ENCODE measurements at places on chromosomes 2 and 18. TPM values are rescaled to one million over a fixed set of nuclear protein-coding genes. Genes with fewer than 3 reads are reported as not detected.

GRCh38 chr18:58230438-58231179 lies 186.6 kb downstream of the NEDD4L start:
- H3K36me3 ChIP-seq = no peaks in the 10 kb centered on the region
- DNase-seq = peak; percentile 43
- H3K27ac ChIP-seq = no peak overlapping the region
- H3K4me3 ChIP-seq = no peak overlapping the region
- peaks cover 2% of the 10 kb centered on the region for H3K4me1 ChIP-seq

- H3K27me3 ChIP-seq = no peaks in the 10 kb centered on the region
- no peaks in the 10 kb centered on the region for H3K36me3 ChIP-seq
- no peak overlapping the region for H3K4me3 ChIP-seq
- H3K4me1 ChIP-seq = peaks cover 6% of the 10 kb centered on the region
- no peak overlapping the region for H3K27ac ChIP-seq
- DNase-seq = peak; percentile 44
Measured at GRCh38 chr2:166331468-166331867, 44.3 kb downstream of the SCN9A start.

DNA sequence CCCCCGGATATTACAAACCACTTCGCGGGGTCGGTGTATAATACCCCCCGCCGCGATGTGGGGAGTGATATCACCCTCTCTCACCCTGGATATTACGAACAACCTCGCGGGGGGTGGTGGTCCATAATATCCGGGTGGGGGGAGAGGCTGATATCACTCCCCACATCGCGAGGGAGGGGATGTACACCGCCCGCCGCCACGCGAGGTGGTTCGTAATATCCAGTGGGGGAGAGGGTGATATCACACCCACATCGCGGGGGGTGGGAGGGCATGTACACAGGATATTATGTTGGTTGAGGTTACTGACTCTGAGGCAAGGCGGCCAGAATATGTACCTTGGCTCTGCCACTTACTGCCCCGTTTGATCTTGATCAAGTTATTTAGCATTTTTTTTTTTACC lies 14.8 kb upstream of the CWC22 start:
- no peaks in the 10 kb centered on the region for H3K27me3 ChIP-seq
- H3K27ac ChIP-seq = no peak overlapping the region
- DNase-seq = no peak
- H3K36me3 ChIP-seq = no peaks in the 10 kb centered on the region

DNA sequence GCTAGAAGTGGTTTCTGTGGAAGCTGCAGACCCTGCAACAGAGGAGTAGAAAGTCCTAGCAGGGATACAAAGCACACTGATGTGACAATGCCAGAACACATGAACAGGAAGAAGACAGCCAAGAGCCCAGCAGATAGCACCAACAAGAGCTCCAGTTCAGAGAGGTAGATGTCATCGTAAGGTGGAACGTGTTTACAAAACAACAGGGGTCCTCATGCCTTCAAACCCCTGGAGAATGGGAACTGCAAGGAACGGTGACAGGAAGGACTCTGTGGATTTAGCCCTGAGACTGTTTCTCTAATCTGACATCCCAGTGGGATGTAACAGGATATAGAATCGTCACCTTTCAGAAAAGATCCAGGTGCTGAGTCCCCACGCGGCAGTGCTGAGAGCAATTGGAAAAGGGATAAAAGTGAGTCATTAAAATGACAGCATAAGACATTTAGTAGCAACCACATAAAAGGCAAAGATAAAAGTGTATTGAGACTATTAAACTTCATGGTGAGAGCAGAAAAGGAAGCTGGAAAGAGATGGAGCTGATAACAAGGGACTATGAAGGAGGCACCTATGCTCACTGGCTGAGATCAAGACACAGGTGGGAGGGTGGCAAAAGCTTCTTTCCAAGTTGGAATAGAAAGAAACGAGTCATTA lies 195.2 kb downstream of the FBXO15 start:
- no peaks in the 10 kb centered on the region for H3K36me3 ChIP-seq
- H3K27me3 ChIP-seq = no peaks in the 10 kb centered on the region
- no peak overlapping the region for H3K27ac ChIP-seq

GRCh38 chr2:24821433-24821891 lies 28.2 kb downstream of the CENPO start:
- no peak overlapping the region for H3K27ac ChIP-seq
- H3K36me3 ChIP-seq = peaks cover 47% of the 10 kb centered on the region
- H3K4me1 ChIP-seq = peaks cover 10% of the 10 kb centered on the region

GRCh38 chr2:168323529-168324021 lies 76.2 kb upstream of the STK39 start:
- no peak overlapping the region for H3K27ac ChIP-seq
- H3K27me3 ChIP-seq = no peaks in the 10 kb centered on the region
- H3K4me1 ChIP-seq = no peaks in the 10 kb centered on the region

DNA sequence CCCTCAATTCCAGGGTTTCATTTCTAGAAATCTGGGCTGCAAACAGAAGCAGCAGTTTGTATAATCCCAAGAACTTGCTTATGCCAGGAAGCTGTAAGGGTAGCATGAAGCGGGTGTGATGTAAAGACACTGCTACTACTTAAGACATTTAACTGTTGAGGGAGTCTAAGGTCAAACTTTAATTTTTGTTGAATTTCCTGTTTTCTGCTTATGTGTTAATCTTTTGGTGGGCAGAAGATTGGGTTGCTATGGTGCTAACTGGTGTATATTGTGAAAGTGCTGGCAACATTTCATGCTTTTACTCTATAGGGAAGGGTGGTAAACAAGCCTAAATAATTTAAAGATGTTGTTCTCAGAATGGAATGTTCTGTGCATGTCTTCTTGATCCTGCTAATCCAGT lies 2.7 kb downstream of the NCOA1 start:
- no peak for DNase-seq
- no peak overlapping the region for H3K4me3 ChIP-seq
- no peaks in the 10 kb centered on the region for H3K36me3 ChIP-seq
- no peaks in the 10 kb centered on the region for H3K27me3 ChIP-seq
- no peak overlapping the region for H3K27ac ChIP-seq
- peaks cover 7% of the 10 kb centered on the region for H3K4me1 ChIP-seq

- DNase-seq = no peak
- H3K36me3 ChIP-seq = peaks cover 42% of the 10 kb centered on the region
- H3K27ac ChIP-seq = no peak overlapping the region
- H3K27me3 ChIP-seq = no peaks in the 10 kb centered on the region
- H3K4me3 ChIP-seq = no peak overlapping the region
- peaks cover 28% of the 10 kb centered on the region for H3K4me1 ChIP-seq
Measured at GRCh38 chr2:3468296-3468988, 50.9 kb downstream of the ADI1 start.

GRCh38 chr2:149739171-149739882 lies 151.8 kb upstream of the MMADHC start:
- H3K36me3 ChIP-seq = no peaks in the 10 kb centered on the region
- DNase-seq = peak; percentile 33
- peak overlapping the region; percentile 34 for H3K27ac ChIP-seq
- no peak overlapping the region for H3K4me3 ChIP-seq
- H3K4me1 ChIP-seq = peaks cover 29% of the 10 kb centered on the region

DNA sequence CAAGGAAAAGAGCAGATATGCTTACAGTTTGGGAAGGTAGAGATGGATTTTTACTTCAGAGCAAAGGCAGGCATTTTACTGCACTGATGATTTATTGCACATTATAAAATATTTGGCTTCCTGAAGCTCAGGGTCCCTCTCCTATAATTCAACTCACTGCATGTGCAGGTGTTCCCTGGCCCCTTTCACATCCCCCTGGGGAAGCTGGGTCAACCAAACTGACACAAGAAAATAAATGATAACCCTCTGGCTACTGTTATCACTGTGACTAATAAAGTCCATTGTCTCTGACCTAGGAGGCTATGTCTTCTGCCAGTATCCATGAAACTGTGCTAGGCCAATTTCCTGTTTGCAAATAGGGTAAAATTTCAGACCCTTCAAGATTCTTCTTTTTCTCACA lies 163.1 kb downstream of the ARL6IP6 start:
- H3K4me1 ChIP-seq = no peaks in the 10 kb centered on the region
- no peak for DNase-seq
- H3K27me3 ChIP-seq = no peaks in the 10 kb centered on the region
- H3K27ac ChIP-seq = no peak overlapping the region
- H3K36me3 ChIP-seq = no peaks in the 10 kb centered on the region

DNA sequence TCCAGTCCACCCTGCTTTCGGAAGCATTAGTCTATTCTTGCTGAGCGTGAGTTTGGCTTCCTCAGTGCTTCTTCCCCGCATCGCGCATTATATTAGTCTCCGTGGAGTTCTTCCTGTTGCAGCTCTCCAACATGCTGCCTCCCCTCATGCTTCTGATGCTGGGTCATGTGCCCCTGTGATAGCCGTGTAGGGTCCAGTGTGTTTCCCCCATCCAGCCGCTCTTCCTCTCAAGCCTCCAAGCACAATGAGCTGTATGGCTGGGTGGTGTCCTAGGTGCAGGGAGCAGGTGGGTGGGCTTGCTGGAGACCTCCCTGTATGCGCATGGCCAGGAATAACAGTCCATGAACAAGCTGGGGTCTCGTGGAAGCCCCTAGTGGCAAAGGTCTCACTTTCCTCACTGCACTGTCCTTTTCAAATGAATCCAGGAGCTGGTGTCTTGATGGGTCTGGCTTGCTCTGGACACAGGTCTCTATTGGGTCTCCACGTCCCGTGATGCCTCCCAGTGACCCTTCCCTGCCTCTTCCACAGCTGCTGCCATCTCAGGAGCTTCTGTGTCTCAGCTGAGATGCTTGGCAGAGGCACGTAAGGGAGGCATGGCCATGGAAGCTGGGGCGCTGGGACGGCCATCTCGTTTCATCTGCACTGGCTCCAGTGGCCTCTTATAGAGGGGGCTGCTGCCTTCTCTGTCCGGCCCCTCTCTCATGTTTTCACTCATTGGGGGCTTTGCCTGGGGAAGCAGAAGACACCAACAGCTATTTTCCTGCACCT lies 54.8 kb upstream of the HDAC4 start:
- H3K36me3 ChIP-seq = no peaks in the 10 kb centered on the region
- no peaks in the 10 kb centered on the region for H3K4me1 ChIP-seq
- H3K27ac ChIP-seq = no peak overlapping the region
- H3K4me3 ChIP-seq = no peak overlapping the region

DNA sequence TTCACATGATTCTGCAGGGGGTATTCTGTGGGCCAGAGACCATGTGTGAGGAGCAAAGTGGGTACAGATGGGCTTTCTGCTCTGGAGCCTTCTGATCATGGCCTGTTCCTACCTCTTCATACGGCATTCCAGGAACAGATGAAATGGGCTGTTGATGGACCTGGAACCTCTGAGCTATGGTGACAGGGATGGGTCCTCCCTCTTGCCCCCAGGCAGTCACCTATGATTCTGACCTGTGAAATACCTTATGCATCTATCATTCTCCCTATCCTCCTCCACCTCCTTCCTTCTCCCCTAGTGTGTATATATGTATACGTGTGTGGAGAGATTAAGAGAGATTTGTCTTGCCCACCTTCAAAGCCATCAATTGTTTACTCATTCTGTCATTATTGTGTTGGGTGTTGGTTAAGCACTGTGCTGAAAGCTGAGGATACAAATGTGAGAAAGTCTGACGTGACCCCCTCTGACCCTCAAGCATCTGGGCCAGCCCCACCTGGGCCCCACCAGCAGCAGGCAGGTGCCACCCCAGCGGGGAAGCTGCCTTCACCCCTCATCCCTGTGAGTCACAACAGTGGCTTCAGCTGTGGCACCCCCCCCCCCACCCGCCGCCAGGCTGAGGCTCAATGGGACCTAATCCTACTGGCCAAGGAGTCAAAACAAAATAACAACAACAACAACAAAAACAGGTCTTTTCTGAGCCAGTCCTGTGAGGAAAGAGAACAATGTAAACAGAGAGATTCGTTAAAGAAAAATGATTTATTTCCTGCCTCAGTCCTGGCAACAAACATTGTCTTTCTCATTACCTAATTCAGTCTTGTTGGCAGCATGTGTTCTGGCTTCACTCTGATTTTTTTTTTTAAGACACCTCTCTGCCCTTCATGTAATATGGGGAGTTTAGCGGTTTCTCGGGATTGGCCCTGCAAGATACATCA lies 103.8 kb upstream of the CDC42EP3 start:
- peaks cover 61% of the 10 kb centered on the region for H3K4me1 ChIP-seq
- H3K36me3 ChIP-seq = no peaks in the 10 kb centered on the region
- no peak for DNase-seq
- H3K4me3 ChIP-seq = no peak overlapping the region
- peak overlapping the region; percentile 69 for H3K27ac ChIP-seq

DNA sequence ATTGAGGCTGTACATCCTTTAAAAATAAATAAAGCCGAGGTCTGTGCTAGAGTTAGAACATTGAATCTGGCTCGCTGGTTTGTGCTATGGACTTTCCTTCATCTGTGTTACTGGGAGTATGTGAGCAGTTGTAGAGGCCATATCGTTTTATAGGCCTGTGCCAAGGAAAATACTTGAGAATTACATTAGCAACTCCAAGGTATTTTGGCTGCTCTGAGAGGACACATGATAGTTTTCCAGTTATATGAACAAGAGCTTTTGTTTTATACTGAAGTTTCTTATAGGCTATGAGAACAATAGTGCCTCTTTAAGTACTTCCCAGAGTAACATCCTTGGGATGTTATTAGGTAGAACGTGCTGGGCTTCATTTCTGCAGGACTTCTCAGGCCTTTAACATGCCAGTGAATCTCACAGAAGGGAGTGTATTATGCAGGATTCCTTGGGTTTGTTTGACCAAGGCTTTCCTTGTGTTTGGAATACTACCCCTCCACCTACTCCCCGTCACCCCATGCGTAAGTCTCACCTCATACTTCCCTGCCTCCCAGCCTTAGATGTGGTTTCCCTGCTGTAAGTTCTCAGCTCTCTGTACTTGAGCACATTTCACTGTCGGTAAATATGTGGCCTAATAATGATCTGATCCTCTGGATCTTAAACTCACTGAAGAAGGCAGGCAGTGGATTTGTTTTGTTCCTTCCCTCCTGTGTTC lies 21.0 kb downstream of the TCF7L1 start:
- peak; percentile 81 for DNase-seq
- no peaks in the 10 kb centered on the region for H3K36me3 ChIP-seq
- H3K27me3 ChIP-seq = no peaks in the 10 kb centered on the region

DNA sequence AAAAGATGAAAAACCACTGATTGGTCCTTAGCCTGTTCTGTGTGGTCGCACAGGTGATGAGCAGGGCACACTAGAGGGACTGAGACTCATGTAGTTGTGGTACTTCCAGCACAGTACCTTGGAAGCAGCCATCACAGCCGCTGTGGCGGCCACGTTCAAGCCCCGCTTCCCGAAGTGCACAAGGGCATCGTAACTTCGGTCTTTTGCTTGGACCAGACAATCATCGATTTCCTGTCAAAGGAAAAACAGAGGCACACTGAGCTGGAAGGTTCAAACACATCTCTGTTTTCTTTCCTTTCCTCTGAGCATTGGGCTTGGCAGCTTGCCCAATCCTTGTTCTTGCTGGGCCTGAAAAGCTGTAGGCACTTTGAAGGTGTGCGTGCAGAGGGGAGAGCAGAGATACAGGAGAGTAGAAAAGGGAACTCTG lies 52.6 kb downstream of the MRPL35 start:
- H3K27me3 ChIP-seq = peaks cover 31% of the 10 kb centered on the region
- H3K4me1 ChIP-seq = no peaks in the 10 kb centered on the region
- no peaks in the 10 kb centered on the region for H3K36me3 ChIP-seq
- no peak for DNase-seq
- H3K27ac ChIP-seq = no peak overlapping the region
- no peak overlapping the region for H3K4me3 ChIP-seq

The CFAP65 gene
- total RNA-seq = not detected

The HOXD13 gene
- not detected for total RNA-seq

The MC5R gene
- total RNA-seq = not detected

The LCT gene
- under 0.01 TPM for total RNA-seq

The GPR155 gene
- total RNA-seq = 4.4 TPM

The C1QL2 gene
- total RNA-seq = not detected

Measured in IMR-90 (cell line).